ENCODE measurements at places on chromosomes 3 and 15.

DNA sequence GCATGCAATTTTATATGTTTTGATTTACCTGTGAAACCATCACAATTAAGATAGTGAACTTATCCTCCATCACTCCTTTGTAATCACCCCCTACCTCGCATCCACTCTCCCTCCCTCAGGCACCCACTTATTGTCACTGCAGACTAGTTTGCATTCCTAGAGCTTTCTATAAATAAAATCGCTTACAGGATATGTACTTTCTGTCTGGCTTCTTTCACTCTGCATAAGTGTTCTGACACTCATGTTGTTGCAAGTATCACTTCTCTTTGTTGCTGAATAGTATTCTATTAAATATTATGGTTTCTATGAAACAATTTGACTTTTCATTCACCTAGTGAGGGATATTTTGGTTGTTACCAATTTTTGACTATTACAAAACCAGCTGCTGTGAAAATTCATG is 139.3 kb downstream of the RSRC1 start:
- DNase-seq, result no peak

DNA sequence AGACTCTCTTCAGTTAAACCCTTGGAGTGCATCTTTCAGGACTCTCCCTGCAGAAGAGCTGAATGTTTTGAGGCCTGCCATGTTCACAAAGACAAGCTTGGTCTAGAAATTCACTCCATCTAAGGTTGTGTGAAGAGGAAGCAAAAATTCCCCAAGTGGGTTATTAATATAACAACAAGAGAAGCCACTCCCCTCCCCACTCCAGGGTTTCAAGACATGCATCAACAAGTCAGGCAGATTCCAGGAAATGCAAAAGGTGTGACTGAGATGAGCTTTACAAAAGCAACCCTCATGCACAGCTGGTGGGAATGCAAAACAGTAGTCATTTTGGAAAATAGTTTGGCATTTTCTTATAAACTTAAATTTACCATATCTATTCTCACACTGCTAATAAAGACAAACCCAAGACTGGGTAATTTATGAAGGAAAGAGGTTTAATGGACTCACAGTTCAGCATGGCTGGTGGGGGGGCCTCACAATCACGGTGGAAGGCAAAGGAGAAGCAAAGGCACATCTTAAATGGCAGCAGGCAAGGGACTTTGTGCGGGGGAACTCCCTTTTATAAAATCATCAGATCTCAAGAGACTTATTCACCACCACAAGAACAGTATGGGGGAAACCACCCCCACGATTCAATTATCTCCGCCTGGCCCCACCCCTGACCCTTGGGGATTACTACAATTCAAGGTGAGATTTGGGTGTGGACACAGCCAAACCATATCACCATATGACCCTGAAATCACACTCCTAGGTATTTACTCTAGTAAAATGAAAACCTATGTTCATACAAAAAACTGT is 31.3 kb downstream of the TARS3 start:
- no peak for DNase-seq

- no peak for DNase-seq
Measured at GRCh38 chr15:37375519-37375918, 275.2 kb upstream of the MEIS2 start.

DNA sequence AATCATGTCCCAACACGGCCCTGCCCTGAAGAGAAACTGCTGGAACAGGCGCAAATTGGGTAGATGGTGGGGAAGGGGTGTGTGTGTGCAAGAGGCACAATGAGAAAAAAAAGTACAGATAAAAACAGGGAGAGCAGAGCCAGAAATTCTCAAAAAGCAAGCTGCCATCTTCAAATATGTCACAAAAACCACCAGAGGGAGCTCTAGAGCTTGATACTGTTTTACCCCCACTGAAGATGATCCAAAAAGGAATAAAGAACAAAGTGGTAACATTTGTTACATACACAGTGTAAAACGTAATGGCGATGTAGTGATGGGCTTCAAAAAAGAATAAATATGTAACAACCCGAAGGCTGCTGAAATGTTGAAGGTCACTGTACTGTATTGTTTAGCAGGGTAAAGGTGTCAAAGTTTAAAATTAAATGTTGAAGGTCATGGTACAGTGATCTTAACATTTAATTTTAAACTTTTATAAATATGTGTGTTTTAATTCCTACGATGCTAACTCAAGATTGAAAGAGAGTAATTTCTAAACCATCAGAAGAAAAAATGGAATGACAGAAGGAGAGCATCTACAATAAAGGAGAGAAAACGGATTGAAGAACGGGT is 6.0 kb downstream of the SNRPA1 start:
- no peak for DNase-seq

DNA sequence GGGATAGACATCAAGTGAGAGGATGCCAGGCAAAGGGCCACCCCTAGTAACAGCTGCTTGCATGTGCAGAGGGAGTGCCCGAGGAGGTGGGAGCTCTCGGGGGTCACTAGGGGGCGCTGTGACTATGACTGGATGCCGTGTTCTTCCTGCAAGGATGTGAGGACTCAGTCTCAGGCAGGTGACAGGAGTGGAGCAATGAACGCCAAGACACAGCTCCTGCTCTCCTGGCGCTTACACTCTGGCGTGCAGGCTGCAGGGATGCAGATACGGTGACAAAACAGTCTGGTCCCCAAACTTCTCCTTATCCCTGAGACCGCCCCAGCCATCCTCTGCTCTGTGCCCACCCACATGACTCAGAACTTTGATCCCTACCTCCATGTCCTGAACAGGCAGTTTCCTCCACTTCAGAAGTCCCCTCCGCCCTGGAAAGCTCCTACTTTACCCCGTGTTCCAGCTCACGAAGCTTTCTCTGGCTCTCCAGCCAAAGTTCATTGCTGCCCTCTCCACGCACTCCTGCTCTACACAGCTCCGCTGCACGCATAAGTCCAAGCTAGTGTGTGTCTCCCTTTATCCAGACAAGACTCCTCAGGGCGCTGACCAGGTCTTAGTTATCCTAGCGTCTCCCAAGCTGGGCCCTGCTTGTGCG is 14.7 kb downstream of the RHOV start:
- peak; percentile 87 for DNase-seq

- no peak for DNase-seq
Measured at GRCh38 chr3:160921020-160921635, 165.1 kb downstream of the PPM1L start.

- no peak for DNase-seq
Measured at GRCh38 chr15:51904421-51904820, 67.2 kb downstream of the LEO1 start.

DNA sequence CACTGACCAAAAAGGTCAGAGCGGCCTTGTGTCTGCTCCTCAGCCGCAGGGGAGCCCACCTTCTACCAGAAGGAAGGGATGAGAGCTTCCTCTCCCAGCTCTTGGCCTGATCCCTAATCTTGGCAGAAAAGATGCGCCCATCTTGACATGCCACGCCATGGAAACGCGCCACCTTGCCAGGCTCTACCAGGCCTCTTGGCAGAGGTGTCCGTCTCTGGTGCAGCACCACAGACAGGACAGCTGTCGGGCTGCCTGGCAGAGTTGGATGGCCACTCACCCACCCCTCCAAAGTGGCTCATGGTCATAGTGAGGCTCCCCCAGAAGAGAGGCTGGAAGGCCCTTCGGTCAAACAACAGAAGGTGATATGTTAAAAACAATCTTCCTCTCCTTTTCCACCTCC is 105.2 kb downstream of the LIPC start:
- DNase-seq, result no peak

GRCh38 chr15:63668601-63669000 is 71.4 kb downstream of the FBXL22 start:
- DNase-seq, result no peak

- DNase-seq, result no peak
Measured at GRCh38 chr15:76234337-76234889, 76.9 kb downstream of the ETFA start.

DNA sequence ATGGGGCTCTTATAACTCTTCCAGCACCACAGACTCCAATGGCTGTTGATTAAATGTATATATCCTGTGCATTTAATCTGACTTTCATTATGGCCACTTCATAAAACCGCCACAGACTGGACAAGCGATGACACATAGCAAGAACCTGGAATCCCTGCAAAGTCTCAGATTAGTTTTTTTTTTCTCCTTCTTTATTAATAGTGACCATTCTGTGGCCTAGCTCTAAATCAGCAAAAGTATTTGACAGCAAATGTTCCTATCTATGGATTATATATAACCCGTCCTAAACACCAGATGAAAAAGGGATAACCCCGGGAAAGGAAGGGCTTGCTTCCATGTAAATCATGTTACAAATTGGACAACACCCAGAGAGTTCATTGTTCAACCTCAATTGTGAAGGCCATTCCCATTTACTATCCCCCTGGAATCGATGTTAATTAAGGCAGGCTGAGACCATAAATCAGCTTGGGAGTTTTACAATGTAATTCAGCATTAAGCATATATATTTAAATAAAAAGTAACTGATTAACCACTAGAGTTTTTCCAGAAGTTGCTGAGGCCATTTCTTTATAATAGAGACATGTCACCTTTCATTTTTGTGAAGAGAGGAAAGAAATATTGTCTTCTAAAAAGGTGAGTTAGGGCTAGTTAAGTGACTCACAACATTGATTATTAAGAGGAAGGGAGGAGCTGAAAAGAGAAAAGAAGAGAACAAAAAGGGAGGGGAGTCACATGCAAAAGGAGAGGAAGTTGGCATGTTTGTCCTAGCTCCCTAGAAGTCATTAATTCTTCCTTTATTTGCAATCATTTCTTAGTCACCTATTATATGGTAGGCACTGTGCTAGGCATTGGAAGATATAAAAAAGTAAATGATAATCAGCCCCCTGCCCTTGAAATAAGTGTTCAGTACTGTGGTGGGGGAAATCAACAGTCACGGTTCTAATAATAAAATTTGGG is 26.2 kb downstream of the ALDH1A2 start:
- DNase-seq, result no peak

GRCh38 chr3:18092726-18093125 is 332.4 kb downstream of the SATB1 start:
- DNase-seq, result no peak

DNA sequence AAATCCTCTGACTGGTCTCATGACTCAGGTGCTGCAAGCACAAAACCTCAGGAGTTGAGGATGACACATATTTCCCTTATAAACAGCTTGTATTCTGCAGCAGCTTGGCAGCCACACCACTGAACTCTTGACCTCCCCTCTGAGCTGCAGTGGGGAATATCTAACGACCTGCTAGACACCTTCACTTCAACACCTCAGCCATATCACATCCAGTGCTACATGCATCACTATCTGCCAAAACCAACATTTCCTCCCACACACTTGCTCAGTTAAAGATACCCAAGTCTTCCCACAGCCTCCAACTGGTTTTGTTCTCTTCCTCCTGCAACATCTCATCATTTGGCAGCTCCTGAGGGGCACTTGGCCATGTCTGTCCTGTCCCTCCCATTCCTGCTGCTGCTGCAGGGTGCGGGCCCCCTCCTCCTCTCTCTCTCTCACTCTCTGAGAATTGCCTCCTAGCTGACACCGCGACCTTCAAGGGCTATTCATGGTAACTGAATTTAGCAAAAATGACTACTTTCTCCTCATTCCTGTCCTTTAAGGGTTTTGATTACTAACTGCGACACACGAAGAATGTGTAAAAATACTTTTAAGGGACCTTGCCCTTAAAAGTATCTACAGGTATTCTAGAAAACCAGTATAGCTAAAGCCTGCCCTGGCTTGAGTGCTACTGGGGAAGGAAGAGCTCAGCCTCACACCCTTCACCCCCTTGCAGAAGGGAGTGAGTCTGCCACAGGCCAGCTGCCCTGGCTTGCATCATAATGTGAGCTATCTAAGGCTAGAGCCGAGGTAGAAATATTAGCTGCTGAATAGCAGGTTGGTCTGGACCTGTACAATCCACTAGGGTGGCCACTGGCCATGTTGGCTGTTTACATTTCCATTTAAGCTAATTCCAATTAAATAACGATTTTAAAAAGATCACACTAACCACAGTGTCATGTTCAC is 5.0 kb upstream of the CCR9 start:
- peak; percentile 25 for DNase-seq

DNA sequence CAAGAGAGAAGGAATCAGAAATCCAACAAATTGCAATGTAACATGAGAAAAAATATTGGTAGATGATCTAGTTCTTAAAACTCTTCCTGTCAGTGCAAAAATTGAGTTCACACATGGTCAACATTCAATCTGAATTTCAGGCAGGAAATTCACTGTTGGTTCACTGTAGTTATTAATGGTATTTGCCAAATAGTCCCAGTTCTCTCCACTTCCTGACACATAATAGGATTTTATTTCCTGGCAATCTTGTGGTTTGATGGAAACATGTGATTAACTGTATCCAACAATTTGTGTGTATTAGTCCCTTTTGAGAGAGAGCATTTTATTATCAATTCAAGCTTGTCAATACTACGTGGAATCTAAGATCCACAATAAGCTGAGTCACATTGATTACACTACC is 1103.1 kb downstream of the ROBO2 start:
- no peak for DNase-seq

- no peak for DNase-seq
Measured at GRCh38 chr3:168613151-168613550, 517.4 kb upstream of the GOLIM4 start.

- DNase-seq, result no peak
Measured at GRCh38 chr3:24043168-24043567, 98.1 kb downstream of the NR1D2 start.

DNA sequence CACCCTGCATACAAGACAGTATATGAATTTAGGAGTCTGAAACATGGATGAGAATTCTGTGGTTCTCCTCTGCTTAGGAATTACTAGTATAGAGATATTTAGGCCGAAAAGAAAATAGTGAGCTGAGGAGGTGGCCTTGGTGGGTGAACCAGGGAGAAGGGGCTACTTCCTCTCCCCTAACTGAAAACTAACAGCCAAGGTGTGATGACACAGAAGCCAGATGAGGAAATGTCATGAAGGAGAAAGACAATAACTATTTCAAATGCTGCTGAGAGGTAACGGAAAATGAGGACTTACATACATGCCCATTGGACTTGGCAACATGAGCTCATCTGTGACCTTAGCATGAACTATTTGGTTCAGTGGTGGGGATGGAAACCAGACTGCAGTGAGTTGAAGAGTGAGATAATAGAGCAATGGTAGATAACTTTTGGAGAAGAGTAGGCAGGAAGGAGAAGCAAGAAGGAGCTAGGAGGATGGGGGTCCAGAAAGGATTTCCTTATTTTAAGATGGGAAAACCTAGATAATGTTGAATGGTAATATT is 114.4 kb upstream of the TSPAN3 start:
- no peak for DNase-seq

DNA sequence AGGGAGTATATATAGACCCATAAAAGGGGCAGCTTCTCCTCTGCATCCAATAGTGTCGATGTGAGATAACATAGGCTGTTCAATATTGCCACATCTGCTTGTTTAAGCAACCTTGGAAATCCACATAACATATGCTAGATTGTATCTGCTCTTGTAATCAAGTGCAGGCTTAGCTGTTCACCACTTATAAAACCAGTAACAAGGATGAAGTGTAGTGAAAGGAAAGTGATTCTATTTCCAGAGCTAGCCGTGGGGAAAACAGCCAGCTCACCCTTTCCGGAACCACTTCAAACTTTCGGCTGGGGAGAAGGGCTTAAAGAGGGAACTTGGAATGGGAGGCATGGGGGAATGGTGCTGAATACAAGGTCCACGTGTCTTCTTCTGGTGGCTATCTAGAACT is 204.0 kb downstream of the TAFA4 start:
- no peak for DNase-seq

GRCh38 chr3:134795746-134796280 is 753 bp downstream of the EPHB1 start:
- DNase-seq, result no peak
